H4 (cell line): ENCODE measurements at places on chromosomes 1 and 21. TPM values are rescaled to one million over a fixed set of nuclear protein-coding genes. Genes with fewer than 3 reads are reported as not detected.
A peak's percentile ranks its signal among the peaks of the same experiment; 100 is the strongest.

DNA sequence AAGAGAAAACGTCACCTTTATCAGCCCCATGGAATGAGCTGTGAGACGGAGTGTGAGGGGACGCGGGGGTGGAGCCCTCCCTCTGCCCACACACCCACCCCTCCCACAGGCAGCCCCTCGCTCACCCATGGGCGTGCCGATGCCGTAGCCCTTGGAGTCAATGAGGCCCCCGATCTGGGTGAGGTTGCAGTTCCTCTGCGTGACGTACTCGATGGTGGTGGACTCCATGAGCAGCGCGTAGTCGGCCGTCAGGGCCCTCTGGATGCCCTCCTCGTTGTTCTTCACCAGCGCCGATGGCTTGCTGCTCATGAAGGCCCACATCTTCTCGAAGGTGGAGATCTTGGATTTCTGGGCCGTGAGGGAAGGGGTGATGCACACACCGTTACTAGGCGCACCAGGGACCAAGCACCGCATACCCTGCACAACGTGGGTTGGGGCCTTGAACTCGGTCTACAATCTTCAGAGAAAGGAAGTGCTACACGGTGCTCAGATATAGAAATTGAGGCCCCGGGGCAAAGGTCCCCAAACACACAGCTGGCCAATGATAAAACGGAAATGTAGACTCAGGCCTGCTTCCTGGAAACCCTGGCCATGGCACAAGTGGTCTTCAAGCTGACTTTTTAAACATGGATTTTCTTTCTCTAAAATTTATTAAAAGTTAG is 228.2 kb downstream of the GRIK3 start:
- no peak for DNase-seq

NECAP2 gene
- total RNA-seq = 55.5 and 56.9 TPM in 2 replicates

DNA sequence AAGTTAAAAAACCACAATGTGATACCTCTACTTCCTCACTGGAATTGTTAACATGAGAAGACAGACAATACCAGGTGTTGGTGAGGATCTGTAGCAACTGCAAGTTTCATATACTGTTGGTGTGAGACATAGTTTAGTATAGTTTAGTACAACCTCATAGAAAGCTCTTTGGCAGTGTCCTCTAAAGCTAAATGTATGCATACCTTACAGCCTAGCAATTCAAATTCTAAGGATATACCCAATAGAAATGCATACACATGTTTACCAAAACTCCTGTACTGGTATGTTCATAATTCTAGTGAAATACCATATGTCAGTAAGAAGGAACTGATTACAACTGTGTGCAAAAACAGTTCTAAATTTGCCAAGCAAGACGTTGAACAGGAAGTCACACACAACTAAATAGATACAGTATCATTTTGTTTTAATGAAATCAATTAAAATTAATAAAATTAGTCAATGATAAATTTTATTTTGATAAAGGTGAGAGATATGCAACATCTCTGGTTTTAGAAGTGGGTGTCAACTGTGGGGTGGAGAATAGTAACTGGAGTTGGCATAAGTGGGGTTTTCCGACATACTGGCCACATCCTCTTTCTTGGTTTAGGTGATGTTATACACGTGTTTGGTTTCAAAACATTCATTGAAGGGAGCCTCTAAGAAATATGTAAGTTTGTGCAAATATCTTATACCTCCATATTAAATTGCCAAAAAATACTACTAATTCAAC is 450.7 kb downstream of the PTPRC start:
- no peak for DNase-seq

DNA sequence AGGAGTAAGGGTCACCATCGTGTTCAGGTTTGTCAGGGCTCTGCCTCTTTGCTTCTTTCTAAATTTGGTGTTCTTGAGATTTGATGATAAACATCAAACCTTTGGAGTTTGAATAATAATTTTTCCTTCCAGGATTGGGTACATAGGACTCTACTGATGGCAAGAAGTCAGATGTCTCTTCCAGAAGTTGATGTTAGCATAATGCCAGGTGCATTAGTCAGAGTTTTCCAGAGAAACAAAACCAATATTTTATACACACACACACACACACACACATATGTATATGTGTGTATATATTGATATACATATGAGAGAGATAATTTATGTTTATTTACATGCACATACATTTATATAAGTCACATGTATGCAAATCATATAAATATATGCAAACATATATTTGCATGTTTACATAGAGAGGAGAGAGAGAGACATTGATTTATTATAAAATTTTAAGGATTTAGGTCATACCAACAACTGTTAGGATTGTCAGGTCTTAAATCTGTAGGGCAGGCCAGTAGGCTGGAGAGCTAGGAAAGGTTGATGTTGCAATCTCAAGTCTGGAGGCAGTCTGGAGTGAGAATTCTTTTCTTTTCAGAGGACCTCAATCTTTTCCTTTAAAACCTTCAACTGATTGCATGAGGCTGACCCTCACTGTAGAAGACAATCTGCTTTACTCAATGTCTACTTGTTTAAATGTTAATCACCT is 199.2 kb downstream of the HLX start:
- no peak for DNase-seq

KPRP gene
- not detected in 2 replicates for total RNA-seq

GRCh38 chr1:39410915-39411436 is 80.5 kb upstream of the BMP8A start:
- peak; percentile 83 for DNase-seq

DNA sequence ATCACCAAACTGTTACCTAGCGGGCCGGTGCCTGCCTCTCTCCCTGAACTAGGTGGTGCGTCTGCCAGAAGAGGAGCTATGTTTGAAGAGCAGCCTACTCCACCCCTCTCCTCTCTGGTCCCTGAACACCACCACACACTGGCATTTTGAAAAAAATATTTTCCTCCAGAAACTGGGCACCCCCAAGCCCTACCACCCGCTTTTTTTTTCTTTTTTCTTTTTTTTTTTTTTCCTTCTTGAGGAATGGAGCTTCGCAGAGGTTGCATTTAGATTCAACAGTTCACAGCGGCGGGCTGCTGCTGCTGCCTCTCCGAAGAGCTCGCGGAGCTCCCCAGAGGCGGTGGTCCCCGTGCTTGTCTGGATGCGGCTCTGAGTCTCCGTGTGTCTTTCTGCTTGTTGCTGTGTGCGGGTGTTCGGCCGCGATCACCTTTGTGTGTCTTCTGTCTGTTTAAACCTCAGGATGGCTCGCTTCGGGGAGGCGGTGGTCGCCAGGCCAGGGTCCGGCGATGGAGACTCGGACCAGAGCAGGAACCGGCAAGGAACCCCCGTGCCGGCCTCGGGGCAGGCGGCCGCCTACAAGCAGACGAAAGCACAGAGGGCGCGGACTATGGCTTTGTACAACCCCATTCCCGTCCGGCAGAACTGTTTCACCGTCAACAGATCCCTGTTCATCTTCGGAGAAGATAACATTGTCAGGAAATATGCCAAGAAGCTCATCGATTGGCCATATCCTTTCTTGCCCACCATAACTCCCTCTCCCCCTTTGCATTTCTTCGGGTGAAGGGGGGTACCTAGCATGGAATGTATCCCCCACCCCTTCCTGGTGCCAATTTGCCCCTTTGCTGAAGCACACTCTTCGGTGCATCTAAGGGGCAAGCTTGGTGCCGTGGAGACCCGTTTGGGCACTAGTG is at the start of gene CACNA1E:
TSS of gene CACNA1E (plus strand) at position 233 of the 911 bp plus-strand sequence. CDS start at position 461, 228 bp downstream.
- no peak for DNase-seq

CLEC20A gene
- not detected in 2 replicates for total RNA-seq

- DNase-seq = no peak
These were observed 9.3 kb downstream of the SLC30A7 start for GRCh38 chr1:100905181-100905580.

- no peak for DNase-seq
These were observed 76.6 kb downstream of the ABCA4 start for GRCh38 chr1:94044290-94044790.

- DNase-seq = no peak
These were observed 2.2 kb downstream of the NFIA start for GRCh38 chr1:61084491-61085031.

DNA sequence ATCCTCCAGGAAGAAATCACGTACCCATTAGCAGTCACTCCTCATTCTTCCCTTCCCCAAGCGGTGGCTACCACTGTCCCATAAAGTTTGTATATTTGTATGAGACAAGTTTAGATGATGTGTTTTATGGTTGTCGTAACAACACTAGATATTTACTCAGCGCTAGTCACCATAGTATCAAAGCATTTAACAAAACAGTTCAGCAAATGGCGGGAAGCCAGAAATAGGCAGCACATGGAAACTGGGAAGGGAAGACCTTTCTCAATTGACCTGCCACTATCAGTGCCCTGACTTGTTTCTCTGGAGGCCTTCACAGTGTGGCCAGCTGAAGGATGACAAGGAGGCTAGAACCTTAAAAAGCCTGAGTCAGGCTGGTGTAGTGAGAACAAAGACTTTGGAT is 31.1 kb downstream of the CNST start:
- DNase-seq = peak; percentile 48

ABCA4 gene
- total RNA-seq = 1.0 and 1.1 TPM in 2 replicates

KCNA3 gene
- total RNA-seq = not detected in 2 replicates

- DNase-seq = no peak
These were observed 99.8 kb downstream of the KAZN start for GRCh38 chr1:14698314-14698713.

- DNase-seq = no peak
These were observed 32.9 kb downstream of the SERINC2 start for GRCh38 chr1:31445951-31446350.

GRCh38 chr1:224542783-224543440 is 73.2 kb upstream of the CNIH3 start:
- DNase-seq = peak; percentile 95

GRCh38 chr1:59022799-59023198 is 239.0 kb upstream of the JUN start:
- DNase-seq = no peak

DNA sequence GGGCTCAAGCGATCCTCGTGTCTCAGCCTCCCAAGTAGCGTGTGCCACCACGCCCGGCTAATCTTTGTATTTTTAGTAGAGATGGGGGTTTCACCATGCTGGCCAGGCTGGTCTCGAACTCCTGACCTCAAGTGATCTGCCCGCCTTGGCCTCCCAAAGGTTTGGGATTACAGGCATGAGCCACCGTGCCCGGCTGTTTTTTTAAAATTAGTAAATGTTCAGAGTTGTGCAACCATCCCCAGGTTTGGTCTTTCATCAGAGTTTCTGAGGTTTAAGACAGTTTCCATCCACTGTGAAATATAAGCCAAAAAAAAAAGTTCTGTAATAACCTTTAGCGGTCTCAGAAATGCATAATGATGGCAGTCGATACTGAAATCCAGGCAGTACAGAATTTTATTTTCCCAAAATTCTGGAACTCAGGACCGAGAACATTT is 550 bp upstream of the SYT11 start:
- peak; percentile 23 for DNase-seq

TAF12 gene
- total RNA-seq = 32.9 and 44.9 TPM in 2 replicates

GRCh38 chr1:83511146-83511726 is 487.7 kb downstream of the TTLL7 start:
- no peak for DNase-seq

CCDC17 gene
- 0.27 TPM in 1 of 2 replicates, not detected in the other for total RNA-seq

GRCh38 chr1:229970714-229971113 is 96.3 kb upstream of the GALNT2 start:
- no peak for DNase-seq
